ENCODE measurements at places on chromosomes 12 and 14. TPM values are rescaled to one million over a fixed set of nuclear protein-coding genes. Genes with fewer than 3 reads are reported as not detected.

PTPN6 gene
- total RNA-seq = 0.36 TPM

CD163L1 gene
- total RNA-seq = under 0.01 TPM

DNA sequence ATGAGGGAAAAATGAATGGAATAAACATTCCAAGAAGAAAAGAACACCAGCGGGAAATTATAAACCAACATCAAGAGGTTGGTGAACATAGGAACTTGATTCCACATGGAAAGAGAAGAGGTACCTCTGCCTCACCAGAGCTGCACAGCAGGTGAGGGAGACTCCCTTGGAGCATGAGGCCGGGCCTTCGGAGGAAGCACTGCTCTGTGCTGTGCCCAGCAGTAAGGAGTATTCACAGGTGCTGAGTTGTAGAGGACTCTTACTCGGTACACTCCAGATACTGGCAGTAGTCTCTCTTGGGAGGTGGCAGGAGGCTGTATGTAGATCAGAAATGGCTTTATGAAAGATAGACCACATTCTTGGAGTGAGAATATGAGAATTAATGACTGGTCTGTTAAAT lies 76.0 kb downstream of the NPAS3 start:
- no peak for DNase-seq
- no peaks in the 10 kb centered on the region for H3K27me3 ChIP-seq
- H3K27ac ChIP-seq = no peak overlapping the region

DNA sequence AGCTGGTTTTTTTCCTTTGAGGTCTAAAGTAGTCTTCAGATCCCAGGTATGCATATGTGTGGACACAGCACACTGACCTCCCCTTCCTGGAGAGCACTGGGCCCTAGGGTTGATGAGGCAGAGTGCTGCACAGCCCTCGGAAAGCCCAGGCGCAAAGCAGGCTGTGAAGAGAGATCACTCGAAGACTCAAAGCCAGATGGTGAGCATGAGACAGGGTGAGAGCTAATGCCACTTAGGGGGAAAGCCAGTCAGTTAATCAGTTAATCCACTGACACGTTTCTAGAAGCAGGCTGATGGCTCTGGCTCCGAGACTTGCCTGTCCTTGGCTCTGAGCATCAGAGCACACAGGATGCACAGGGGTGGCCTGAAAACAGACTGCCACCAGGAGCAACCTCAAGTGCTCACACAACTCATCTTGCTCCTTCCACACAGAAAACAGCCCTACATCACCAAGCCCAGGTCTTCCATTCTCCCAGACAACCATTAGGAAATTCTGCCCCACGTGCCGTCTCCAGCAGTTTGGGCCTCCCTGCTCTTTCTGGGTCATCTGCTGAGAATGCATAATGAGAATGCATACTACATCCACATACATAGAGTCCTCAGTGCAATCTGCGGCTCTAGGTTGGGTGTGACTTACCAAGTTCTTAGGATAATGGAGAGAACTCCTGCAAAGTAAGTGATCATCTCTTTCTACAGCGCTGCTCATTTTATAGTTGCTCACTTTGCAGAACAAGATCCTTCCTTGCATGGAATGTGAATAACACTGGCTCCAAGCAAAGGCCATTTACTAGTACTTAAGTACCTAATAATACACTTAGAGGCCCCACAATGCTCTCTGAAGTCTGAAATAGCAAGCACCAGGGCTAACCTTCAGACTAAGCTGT lies 12.0 kb downstream of the AQP6 start:
- peaks cover 21% of the 10 kb centered on the region for H3K4me1 ChIP-seq
- no peak for DNase-seq
- H3K36me3 ChIP-seq = peaks cover 17% of the 10 kb centered on the region
- H3K4me3 ChIP-seq = no peak overlapping the region

DNA sequence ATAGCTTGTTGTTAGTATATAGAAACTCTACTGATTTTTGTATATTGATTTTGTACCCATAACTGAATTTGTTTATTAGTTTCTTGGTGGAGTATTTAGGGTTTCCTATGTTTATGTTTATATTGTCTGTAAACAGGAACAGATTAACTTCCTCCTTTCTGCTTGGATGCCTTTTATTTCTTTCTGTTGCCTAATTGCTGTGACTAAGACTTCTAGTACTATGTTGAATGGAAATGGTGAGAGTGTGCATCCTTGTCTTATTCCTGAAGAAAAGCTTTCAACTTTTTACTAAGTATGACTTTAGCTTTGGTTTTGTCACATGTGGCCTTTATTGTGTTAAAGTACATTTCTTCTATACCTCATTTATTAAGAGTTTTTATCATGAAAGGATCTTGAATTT lies 20.9 kb downstream of the FBXW8 start:
- no peak overlapping the region for H3K27ac ChIP-seq
- no peak overlapping the region for H3K4me3 ChIP-seq
- no peak for DNase-seq
- H3K4me1 ChIP-seq = peaks cover 2% of the 10 kb centered on the region

GRCh38 chr12:67590149-67590790 lies 58.3 kb upstream of the DYRK2 start:
- peaks cover 5% of the 10 kb centered on the region for H3K4me1 ChIP-seq
- no peaks in the 10 kb centered on the region for H3K36me3 ChIP-seq
- H3K27me3 ChIP-seq = no peaks in the 10 kb centered on the region
- no peak overlapping the region for H3K4me3 ChIP-seq
- no peak for DNase-seq

DNA sequence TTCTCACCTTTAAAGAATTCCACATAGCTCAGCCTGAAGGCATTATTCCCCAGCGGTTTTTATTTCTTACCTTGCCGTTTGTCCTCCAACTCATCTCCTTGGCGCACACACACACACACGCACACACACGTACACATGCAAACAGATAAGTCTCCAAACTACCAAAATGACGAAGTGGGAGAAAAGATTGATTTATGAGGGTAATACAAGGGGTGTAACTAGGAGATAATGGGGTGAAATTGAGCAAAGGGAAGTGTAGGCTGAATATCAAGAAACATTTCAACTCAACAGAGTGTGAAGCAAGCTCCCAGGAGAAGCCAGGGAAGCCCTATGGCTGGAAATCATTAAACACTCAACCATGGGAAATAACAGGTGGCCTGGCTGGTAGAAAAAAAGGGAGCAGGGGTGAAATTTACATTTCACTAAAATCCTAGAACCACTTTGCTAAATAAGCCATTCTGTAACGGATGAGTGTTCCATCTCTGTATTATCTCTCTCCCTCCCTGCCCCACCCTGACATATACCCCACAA lies 41.0 kb downstream of the GRIN2B start:
- DNase-seq = no peak
- no peaks in the 10 kb centered on the region for H3K36me3 ChIP-seq
- H3K4me1 ChIP-seq = no peaks in the 10 kb centered on the region
- no peaks in the 10 kb centered on the region for H3K27me3 ChIP-seq

All from osteoblast (primary cell).